ENCODE measurements at places on chromosomes 7 and 10. TPM values are rescaled to one million over a fixed set of nuclear protein-coding genes. Genes with fewer than 3 reads are reported as not detected.

The LRRC4 gene
- polyA plus RNA-seq = 9.2 TPM

The CYP3A4 gene
- 0.39 TPM for polyA plus RNA-seq

The RHOBTB1 gene
- polyA plus RNA-seq = 75.5 TPM

The SNCG gene
- 13.8 TPM for polyA plus RNA-seq

The ANK3 gene
- 135 TPM for polyA plus RNA-seq

- DNase-seq = no peak
Measured at GRCh38 chr10:1978584-1978983, 241.3 kb upstream of the ADARB2 start.

DNA sequence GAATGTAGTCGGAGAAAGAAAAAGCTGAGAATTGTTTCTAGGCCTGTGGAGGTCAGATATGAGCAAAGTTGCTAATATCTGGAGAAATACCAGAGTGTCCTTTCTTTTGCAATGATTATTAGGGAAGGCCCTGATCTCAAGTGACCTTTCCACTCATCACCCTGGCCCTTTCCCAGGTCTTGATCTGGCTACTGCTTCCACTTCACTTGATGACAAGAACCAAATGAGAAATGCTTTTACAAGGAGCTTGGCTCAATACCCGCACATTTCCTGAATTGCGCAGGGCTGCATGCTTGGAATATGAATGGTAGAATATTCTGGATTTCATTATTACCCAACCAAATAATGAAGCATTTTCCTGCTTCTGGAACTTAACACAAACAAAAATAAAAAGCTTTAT is 104.6 kb downstream of the ITGB8 start:
- no peak for DNase-seq

- DNase-seq = no peak
Measured at GRCh38 chr7:51240868-51241267, 75.7 kb downstream of the COBL start.

- DNase-seq = no peak
Measured at GRCh38 chr7:154598864-154599263, 404.1 kb downstream of the PAXIP1 start.

DNA sequence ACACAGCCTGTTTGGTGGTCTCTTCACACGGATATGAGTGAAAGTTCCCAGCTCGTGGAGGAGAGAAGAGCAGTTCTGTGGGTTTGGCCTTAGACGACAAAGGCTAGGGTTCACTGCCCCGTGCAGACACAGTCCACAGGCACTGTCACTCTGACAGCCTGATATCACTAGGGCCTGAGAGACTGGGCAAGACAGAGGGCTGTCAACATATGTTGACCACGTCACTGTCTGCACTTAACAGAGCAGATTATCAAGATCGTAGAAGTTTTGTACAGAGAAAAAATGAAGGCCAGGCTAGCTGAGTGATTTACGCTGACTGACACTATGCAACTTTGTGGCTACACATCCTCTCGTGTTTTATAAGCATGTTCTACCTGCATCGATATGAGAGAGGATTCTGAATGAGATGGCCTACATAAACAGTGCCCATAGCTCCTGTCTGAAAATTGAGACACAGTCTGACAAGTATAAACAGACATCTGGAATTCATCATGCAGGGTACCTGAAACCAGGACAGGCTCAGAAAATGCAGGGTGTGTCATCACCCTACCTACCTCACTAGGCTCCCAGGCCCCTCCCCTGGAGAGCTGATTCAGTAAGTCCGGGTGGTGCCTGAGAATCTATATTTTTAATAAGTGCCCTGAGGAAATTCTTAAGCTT is 120.0 kb downstream of the SGMS1 start:
- DNase-seq = no peak

GRCh38 chr10:35386594-35387174 is 50.4 kb downstream of the CCNY start:
- DNase-seq = no peak

DNA sequence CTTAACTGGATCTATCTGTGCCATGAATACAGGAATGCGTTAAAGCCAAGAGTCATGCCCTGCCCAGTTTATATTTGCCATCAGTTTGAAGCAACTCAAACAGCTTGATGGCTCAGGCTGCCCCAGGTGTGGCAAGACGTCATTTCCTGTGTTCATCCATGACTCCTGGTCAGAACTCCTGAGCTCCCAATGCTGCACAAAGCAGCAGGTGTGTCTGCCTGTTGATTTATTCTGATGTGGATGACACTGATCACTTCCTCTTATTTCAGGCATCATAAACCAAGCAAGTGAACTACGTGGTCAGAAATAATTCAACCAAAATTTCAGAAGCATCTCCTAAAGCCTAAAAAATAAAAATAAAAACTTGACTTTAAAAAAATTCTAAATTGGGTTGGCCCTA is 68.5 kb downstream of the EZH2 start:
- DNase-seq = no peak

- no peak for DNase-seq
Measured at GRCh38 chr10:96501985-96502384, 11.7 kb downstream of the TLL2 start.

All from renal cortex interstitium (tissue), 15 donors.